CD8-positive, alpha-beta T cell (primary cell): ENCODE measurements at places on chromosomes 5 and 9.

GRCh38 chr9:16315720-16316119, 554.8 kb downstream of the BNC2 start:
- DNase-seq = no peak

GRCh38 chr5:176614805-176615478, 5.0 kb upstream of the GPRIN1 start:
- no peak for DNase-seq

- no peak for DNase-seq
Observed at GRCh38 chr9:38436708-38437107, 12.5 kb upstream of the IGFBPL1 start.

- no peak for DNase-seq
Observed at GRCh38 chr5:55638455-55638854, 73.7 kb downstream of the SLC38A9 start.
